ENCODE measurements at places on chromosomes 2 and 18.

GRCh38 chr2:43294973-43295603, 68.7 kb upstream of the ZFP36L2 start:
- H3K27me3 ChIP-seq, result no peaks in the 10 kb centered on the region
- H3K36me3 ChIP-seq, result no peaks in the 10 kb centered on the region
- peaks cover 5% of the 10 kb centered on the region for H3K4me1 ChIP-seq
- DNase-seq, result no peak

DNA sequence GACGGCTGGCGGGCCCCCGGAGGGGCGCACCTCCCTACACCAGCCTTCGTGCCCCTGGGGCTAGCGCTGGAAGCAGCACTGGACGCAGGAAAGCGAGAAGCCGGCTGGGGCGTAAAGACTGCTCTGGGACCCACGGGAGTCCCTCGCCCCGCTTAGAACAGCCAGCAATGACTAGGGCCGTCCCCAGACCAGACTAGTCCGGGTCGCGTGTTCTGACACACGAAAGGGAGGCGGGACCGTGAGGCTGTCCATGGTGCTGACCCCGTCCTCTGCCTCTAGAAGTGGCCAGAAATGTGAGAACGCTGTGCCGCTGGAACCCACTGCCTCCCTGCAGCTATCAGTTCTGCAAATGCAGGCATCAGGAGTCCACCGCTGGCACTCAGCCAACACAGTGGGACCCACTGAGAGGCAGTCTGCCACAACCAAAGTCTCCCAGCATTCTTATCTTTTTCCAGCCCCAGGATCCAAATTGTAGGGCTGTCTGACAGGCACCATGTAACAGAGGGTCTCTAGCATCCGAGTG, at the start of gene UCN:
Gene UCN, minus strand, starts transcription at position 87 of the 523 bp plus-strand sequence. CDS start 550 bp downstream, outside the sequence.
- no peaks in the 10 kb centered on the region for H3K36me3 ChIP-seq
- DNase-seq, result no peak
- peaks cover 47% of the 10 kb centered on the region for H3K27me3 ChIP-seq
- H3K4me3 ChIP-seq, result no peak within 1 kb of the TSS

DNA sequence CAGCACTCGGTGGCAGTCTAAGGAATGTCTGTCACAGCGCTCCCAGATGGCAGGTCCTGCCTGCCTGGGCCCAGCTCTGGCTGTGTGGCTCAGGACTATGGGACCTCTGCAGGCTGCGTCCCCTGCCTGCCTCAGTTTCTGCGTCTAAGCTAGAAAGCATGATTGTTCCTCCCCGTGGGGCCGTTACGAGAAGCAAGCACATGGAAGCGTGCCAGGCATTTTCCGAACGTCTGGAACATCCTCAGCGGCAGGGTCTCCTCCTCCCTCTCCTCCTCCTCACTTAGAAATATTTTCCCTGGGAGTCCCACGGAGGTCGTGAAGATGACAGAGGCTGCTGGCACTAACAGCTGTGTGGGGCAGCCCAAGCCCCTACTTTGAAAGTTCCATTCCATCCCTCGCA, 43.3 kb downstream of the LRRFIP1 start:
- H3K36me3 ChIP-seq, result no peaks in the 10 kb centered on the region
- H3K27me3 ChIP-seq, result no peaks in the 10 kb centered on the region
- no peak overlapping the region for H3K4me3 ChIP-seq
- no peak for DNase-seq

DNA sequence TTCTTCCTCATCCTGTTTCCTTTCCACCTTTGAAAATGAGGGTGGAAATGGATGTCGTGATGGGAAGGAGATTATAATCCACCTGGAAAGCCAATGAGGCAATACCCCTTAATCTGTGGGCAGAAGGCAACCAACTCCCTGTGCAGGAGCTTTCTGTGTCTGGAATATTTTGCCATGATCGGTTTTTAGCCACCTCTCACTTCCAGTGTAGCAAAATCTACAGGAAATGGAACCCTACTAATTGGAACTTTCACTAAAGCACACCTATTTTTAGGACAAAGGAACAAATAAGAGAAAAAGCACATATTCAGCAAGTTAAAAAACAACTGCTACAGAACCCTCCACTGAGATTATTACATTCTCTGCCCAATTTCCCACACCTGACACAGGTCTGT, 112.1 kb upstream of the SMAD7 start:
- H3K4me3 ChIP-seq, result no peak overlapping the region
- H3K4me1 ChIP-seq, result no peaks in the 10 kb centered on the region
- no peaks in the 10 kb centered on the region for H3K27me3 ChIP-seq
- DNase-seq, result no peak

DNA sequence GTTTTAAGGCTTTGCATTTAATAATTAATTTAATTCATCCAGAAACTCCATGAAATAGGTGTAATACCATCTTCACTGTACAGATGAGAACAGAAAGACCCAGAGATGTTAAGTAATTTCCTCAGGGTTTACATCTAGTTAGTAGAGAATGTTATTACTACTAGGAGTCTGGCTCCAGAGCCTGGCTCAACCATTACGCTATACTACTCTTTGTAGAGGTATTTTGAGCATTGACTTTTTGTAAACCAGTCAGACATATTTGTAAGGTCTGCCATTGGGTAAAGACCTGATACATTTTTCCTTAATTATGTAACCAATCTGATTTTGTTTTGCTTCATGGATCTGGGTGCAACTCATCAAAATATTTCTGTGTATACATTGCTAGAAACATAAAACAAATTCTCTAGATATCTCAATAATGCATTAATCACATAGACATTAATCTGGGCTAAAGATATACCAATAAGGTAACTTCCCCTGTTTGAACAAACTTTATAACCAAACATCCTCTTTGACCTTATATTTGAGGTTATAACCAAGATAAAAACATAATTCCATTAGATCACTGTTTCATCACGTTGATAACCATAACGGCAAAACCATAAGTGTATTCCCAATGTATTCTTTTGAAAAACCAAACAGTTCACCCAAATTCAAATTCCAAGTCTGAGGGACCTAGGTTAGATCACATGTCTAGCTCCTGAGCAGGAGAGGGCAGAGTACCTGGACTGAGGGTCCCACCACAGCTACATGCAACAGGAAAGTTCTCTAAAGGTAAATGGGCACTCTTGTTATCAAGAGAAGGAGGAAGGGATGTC, 135.0 kb downstream of the IKZF2 start:
- no peaks in the 10 kb centered on the region for H3K36me3 ChIP-seq
- no peak overlapping the region for H3K27ac ChIP-seq
- H3K4me3 ChIP-seq, result no peak overlapping the region
- DNase-seq, result no peak
- H3K27me3 ChIP-seq, result no peaks in the 10 kb centered on the region
- H3K4me1 ChIP-seq, result no peaks in the 10 kb centered on the region

DNA sequence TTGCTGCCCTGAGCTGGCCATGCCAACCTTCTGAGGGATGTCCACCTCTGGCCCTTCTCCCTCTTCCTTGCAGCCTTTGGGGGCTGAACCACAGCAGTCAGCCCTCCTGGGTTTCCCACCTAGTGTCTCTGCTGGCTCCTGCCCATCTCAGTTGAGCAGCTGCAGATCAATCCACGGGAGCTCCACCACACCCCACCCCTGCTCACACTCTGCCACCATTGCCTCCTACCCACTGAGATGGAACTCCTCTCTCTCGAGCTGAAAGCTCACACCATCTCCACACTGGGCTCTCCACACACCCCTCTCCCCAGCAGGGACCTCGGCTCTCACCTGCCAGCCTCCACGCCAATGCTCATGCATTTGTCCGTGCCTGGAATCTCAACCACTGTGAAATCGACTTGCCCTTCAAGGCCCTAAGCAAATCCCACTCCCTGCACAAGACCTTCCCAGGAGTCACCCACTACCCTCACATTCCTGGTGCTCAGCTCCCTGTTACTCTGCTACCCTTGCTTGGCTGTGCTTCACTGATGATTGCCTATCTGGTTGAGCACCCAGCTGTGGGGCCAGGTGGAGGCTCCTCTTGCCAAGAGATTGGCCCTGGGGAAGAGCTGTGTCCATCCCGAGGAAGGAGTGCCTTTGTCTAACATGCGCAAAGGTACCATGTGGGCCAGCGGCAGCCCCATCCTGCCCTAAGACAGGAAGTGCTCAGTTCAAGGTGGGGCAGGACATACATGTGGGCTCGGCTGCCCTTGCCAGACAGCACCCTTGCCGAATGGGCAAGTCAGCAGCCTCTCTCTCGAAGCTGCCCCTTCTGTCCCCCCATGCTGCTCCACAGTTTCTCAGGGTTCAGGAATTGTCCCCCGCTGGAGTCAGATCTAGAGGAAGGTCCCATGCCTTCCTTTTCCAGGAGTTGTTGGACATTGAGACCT, 208.7 kb downstream of the CYP26B1 start:
- DNase-seq, result peak; percentile 4
- H3K4me1 ChIP-seq, result peaks cover 6% of the 10 kb centered on the region
- H3K27me3 ChIP-seq, result no peaks in the 10 kb centered on the region
- no peak overlapping the region for H3K4me3 ChIP-seq
- H3K27ac ChIP-seq, result no peak overlapping the region

DNA sequence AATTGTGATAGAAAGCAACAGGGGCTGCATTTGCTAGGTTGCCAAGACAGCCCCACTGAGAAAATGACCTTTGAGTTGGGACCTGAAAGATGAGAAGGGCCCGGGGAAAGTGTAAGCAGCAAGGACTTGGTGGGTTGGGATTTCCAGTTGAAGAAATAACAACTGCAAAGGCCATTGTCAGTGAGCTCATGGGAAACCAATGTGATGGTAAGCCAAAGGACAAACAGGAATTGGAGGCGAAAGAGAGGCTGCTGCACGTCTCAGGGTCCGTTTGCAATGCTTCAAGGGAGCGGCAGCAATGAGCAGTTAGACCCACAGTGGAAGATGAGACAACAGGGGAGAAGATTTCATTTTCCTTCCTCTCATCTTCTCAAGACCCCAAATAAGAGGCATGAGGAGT, 51.5 kb upstream of the RGPD4 start:
- no peaks in the 10 kb centered on the region for H3K4me1 ChIP-seq
- DNase-seq, result no peak
- H3K27ac ChIP-seq, result no peak overlapping the region
- no peaks in the 10 kb centered on the region for H3K36me3 ChIP-seq

DNA sequence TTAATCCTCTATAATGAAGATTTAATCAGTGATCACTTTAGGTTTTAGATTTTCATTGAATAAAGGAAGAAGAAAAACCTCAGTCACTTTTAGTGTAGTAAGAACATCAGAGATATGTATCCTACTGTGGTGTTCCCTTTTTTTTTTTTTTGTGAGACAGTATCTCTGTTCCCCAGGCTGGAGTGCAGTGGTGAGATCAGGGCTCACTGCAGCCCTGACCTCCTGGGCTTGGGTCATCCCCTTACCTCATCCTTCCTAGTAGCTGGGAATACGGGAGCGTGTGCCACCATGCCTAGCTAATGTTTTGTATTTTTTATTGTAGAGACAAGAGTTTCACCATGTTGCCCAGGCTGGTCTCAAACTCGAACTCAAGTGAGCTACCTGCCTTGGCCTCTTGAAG, 5.1 kb downstream of the SLC39A10 start:
- H3K4me3 ChIP-seq, result no peak overlapping the region
- H3K27me3 ChIP-seq, result no peaks in the 10 kb centered on the region
- H3K36me3 ChIP-seq, result no peaks in the 10 kb centered on the region
- DNase-seq, result no peak
- H3K27ac ChIP-seq, result peak overlapping the region; percentile 75

DNA sequence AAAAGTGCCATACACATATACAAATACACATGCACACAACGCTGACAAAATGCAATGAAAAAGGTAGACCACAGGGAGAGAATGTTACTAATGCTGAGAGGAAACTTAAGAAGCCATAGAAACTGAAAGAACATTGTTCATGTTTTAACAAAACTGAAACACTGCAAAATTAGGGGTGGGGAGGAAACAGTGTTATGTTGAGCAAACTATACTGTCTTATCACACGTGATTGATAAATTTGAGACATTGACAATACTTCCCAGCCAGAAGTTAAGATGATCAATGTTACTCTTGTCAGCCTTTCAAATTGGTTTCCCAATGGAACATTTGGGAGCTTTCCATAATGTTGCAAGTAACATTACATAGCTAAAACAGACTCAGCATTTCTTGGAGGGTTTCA, 165.5 kb downstream of the L3MBTL4 start:
- H3K4me1 ChIP-seq, result no peaks in the 10 kb centered on the region
- no peaks in the 10 kb centered on the region for H3K27me3 ChIP-seq
- H3K27ac ChIP-seq, result no peak overlapping the region
- no peak for DNase-seq
- H3K4me3 ChIP-seq, result no peak overlapping the region

GRCh38 chr2:203959672-203960071, 23.1 kb downstream of the ICOS start:
- H3K4me3 ChIP-seq, result no peak overlapping the region
- H3K36me3 ChIP-seq, result no peaks in the 10 kb centered on the region
- H3K27ac ChIP-seq, result no peak overlapping the region
- no peaks in the 10 kb centered on the region for H3K27me3 ChIP-seq

- no peak overlapping the region for H3K27ac ChIP-seq
- no peak for DNase-seq
- no peaks in the 10 kb centered on the region for H3K4me1 ChIP-seq
- no peaks in the 10 kb centered on the region for H3K36me3 ChIP-seq
- H3K27me3 ChIP-seq, result no peaks in the 10 kb centered on the region
Measured at GRCh38 chr18:12049978-12050811, 43.4 kb upstream of the ANKRD62 start.

GRCh38 chr2:58146707-58147106, 94.4 kb downstream of the FANCL start:
- H3K4me3 ChIP-seq, result no peak overlapping the region
- H3K4me1 ChIP-seq, result no peaks in the 10 kb centered on the region
- H3K36me3 ChIP-seq, result no peaks in the 10 kb centered on the region
- H3K27ac ChIP-seq, result no peak overlapping the region
- DNase-seq, result no peak

- no peak overlapping the region for H3K4me3 ChIP-seq
- DNase-seq, result no peak
- peaks cover 38% of the 10 kb centered on the region for H3K4me1 ChIP-seq
- H3K27ac ChIP-seq, result peak overlapping the region; percentile 11
Measured at GRCh38 chr18:63197246-63197869, 122.2 kb downstream of the BCL2 start.

DNA sequence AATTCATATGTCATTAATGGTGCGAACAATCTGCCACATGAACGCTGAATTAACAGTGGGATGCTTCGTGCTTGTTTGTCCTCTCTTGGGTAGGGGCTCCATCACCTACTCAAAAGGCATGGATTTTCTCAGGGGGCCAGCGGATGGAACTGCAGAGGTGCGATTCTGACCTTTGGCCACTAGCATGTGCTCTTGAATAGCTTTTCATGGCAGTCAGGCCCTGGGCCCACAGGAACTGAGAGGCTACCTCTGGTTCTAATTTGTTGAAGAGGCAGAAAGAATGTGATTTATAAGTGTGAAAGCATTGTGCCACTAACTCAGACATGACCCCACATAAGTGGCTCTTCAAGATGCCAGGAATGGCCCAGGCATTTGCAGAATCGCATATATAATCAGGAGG, 283.2 kb downstream of the INSIG2 start:
- no peaks in the 10 kb centered on the region for H3K4me1 ChIP-seq
- no peak overlapping the region for H3K27ac ChIP-seq
- DNase-seq, result no peak
- H3K36me3 ChIP-seq, result no peaks in the 10 kb centered on the region
- H3K4me3 ChIP-seq, result no peak overlapping the region

DNA sequence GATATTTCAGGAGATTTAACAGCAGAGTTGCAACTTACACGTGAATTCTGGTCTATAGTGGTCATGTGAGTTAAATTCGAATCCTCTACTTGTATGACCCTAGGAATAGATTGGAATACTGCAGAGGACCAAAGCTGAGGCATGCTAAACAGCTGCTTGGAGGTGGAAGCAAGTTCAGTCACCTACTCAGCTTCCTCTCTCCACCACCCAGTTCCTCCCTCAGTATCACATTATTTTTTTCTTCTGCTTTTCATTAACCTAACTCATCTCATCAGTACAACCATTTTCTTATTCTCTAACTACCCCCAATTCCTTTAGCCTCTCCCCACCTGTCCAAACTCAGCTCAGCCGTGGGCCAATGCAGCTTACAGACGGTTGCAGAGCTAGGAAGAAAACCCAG, 385.5 kb downstream of the SETBP1 start:
- no peak for DNase-seq
- H3K4me3 ChIP-seq, result no peak overlapping the region
- H3K27ac ChIP-seq, result no peak overlapping the region
- H3K4me1 ChIP-seq, result peaks cover 4% of the 10 kb centered on the region
- H3K36me3 ChIP-seq, result no peaks in the 10 kb centered on the region
